ENCODE measurements at places on chromosomes 2 and 18.
A peak's percentile ranks its signal among the peaks of the same experiment; 100 is the strongest.

DNA sequence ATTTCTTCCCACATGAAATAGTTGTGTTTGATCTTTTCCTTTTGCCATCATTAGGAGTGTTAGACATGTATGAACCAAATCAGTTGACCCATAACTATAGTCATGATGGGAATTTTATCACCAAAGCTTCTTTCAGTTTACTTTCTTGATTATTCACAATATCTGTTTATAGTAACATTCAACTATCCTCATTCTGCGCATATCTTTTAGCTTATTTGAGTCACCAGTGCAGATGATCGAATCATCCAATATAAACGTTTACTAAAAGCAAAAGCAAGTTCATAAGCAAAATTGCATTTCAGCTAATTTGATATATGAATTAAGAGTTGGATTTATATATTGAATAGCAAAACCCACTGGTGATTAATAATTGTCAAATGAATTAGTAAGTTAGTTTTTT is 216.4 kb downstream of the XIRP2 start:
- DNase-seq = no peak

DNA sequence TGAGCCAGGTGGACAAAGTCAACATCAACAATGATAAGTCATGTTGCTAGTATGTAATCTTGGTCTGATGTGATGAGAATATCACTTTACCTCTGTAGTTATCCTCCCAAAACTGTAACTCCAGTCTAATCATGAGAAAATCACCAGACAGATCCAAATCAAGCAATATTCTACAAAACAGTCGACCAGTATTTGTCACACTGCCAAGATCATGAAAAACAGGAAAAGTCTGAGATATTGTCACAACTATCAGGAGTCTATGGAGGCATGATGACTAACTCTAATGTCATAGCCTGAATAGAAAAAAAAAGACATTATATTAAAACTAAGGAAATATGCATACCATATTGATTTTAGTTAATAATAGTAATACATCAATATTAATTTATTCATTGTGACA is 1883.3 kb upstream of the CELF4 start:
- peak; percentile 13 for DNase-seq

- DNase-seq = no peak
Observed at GRCh38 chr2:238688193-238689153, 159.4 kb upstream of the TWIST2 start.

GRCh38 chr2:21404827-21405625 is 281.3 kb downstream of the TDRD15 start:
- DNase-seq = no peak

GRCh38 chr18:30674596-30674995 is 367.9 kb downstream of the DSC3 start:
- DNase-seq = no peak

DNA sequence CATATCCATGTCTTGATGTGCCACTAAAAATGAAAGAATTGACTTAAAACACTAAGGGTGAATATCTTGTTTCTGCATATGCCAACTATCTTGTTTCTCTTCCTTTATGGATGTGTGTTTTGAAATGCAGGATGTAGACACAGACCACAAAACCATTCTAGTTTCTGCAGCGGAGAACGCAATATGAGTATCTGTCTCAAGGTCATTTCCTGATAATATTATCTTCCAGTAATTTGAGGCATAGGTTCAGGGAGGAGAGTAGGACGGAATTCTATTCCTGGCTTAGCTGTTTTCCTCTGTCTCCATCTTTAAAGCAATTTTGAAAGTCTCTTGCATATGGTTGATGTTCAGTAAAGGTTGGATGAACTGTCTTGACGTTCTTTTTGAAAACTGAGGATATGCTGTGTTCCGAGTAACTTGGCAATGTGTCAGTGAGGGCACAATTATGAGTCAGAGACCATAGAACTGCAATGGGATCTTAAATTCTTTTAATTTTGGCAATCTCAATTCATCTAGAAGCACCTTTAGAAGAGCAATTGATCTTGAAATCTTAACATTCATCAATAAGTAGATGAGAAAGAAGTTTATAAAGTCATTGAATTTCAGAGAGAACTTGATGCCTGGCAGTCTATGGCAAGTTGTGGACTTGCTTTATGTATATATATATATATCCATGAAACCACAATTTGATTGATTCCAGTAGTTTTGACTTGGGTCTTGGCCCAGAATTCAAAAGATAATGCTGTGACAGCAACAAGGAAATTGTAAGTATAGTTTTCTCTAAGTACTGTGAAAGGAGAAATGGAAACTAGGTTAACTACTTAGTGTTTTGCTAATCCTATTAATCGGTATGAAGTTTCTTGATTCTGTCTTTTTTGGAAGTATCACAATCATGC is 24.8 kb downstream of the RAB27B start:
- no peak for DNase-seq

DNA sequence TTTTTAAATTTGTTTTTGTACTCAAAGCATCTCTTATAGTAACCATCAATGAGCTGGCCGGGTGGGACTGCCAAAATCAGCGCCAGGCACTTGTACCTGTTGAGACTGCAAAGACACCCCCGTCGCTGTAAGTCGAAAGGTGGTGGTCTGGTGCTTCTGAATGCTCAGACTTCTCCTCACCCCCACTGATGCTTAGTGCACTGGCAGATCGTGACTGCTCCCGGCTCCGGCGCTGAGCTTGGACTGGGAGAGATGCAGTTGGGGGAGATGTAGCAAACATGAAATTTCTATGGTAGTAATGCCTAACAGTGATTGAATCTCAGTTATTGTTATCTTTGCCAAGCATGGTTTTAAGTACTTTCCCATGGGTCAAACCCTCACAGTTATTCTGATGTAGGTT is 80.6 kb downstream of the RIF1 start:
- DNase-seq = no peak

GRCh38 chr2:129256642-129257041 is 722.8 kb upstream of the RAB6C start:
- DNase-seq = no peak

GRCh38 chr18:36514778-36515177 is 217.3 kb downstream of the FHOD3 start:
- no peak for DNase-seq

- DNase-seq = no peak
Observed at GRCh38 chr2:64166637-64167420, 22.6 kb upstream of the PELI1 start.

DNA sequence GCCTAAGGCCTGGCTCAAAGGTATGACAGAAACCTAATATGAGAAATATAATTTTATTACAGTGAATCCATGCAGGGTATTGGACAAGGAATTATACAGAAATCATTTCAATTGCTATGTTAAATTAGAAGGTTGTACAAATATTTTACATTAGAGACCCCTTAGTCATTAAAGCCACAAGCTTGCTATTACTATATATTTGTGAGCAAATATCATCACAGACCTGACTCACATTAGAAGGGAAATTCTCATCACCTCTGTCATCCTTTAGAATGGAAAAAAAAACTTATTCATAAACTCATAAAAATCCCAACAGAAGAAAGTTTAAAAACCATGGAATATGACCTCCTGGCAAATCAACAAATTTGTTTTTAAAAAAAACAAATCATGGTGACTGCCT is 277.9 kb downstream of the DCC start:
- DNase-seq = no peak

DNA sequence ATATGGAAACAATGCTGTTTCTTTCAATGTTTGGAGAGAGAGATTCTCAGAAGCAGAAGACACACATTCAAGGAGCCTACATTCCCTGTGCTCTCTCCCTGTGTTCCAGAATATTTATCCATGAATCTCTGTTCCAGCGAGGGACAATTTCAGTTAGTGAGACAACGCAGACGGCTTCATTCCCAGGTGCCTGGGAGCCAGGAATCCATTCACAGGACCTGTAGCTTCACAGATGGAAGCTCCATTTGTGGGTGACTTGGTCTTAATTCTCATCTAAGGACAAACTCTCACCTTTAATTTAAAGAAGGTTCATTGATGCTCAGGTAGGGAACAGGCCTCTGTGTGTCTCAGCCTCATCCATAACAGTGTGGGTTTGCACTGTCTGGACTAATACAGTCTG is 1156.6 kb downstream of the RPIA start:
- DNase-seq = no peak

DNA sequence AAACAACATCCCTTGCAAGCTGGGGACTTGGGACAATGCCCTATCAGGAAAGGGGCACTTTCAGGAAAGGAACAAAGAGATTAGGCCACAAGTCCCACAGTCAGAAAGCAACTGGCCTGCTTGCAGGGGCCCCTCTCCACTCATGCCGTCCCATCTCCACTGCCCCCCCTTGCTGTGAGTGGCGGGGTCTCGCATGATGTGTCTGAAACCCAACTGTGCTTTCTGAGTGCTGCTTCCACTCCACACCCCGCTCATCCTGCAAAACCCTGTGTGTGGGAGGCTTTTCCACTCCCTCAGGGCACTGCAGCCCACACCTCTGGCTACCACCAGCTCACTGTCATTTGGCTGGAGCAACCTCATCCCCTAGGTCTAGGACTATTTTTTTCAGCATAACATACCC is 7.9 kb downstream of the HS6ST1 start:
- DNase-seq = no peak

- peak; percentile 95 for DNase-seq
Observed at GRCh38 chr2:181203412-181203811, 223.0 kb downstream of the UBE2E3 start.

GRCh38 chr2:242043538-242044312 is 174.2 kb downstream of the RTP5 start:
- DNase-seq = no peak

GRCh38 chr2:8525582-8526402 is 156.1 kb upstream of the ID2 start:
- peak; percentile 21 for DNase-seq

DNA sequence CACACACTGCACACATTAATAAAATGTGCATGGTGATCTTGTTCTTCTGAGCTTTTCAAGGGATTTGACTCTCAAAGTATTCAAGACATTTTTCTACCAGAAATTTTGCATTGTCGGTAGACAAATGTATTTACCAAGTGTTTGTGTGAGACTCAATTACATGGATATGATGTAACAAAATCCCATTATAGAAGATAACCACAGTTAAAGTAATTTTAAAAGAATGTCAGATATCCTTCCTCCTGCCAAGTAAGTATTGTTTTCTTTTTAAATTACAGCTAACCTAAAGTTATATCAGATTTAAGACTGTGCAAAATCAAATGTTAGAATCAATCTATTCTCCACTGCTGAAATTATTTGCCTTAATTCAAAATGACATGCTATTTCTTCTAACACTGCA is 1344.5 kb upstream of the CHAC2 start:
- no peak for DNase-seq

Measured in EH (cell line).